ENCODE measurements at places on chromosomes 1 and 21. TPM values are rescaled to one million over a fixed set of nuclear protein-coding genes. Genes with fewer than 3 reads are reported as not detected.

DNA sequence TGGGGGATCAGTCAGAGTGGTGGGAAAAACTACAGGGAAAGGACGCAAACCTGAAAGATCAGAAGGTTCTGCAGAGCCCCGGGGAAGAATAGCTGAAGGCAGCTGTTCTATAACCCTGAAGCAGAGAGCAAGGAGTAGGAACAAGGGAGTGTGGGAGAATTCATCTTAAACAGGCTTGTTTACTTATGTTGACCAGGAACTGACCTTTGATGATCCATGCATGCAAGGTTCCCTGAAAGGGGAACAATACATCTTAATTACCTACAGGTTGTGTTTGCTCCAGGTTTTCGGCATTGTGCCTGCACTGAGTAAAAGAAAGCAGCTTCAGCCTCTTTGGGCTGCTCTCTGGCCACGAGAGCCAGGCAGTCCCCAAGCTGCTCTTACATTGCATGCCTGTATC is 18.7 kb upstream of the FAM43B start:
- no peaks in the 10 kb centered on the region for H3K4me1 ChIP-seq
- H3K27ac ChIP-seq: no peak overlapping the region
- no peak for DNase-seq
- H3K27me3 ChIP-seq: no peaks in the 10 kb centered on the region
- H3K4me3 ChIP-seq: no peak overlapping the region

GRCh38 chr1:48093147-48093546 is 96.0 kb upstream of the TRABD2B start:
- no peak overlapping the region for H3K27ac ChIP-seq
- no peaks in the 10 kb centered on the region for H3K4me1 ChIP-seq
- DNase-seq: no peak
- no peaks in the 10 kb centered on the region for H3K36me3 ChIP-seq
- peaks cover 2% of the 10 kb centered on the region for H3K27me3 ChIP-seq
- H3K4me3 ChIP-seq: no peak overlapping the region

DNA sequence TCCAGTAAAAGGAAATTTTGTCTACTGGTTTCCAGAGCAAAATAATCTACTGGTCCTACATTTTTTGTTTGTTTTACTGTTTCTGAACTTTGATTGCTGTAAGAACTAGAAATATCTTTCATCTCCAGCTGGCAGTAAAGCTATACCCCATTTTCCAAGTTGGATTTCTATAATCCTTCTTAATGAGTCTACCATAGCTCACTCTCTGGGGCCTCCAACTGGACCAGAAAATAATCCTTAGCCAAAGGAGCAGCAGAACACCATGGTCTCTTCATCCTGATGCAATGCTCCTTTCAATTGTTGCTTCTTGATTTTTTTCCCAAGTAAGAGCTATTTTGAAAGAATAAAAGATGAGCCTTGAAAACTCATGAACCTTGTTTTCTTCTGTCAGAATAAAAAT is 110.0 kb upstream of the COL11A1 start:
- no peaks in the 10 kb centered on the region for H3K36me3 ChIP-seq
- H3K27ac ChIP-seq: no peak overlapping the region
- no peak overlapping the region for H3K4me3 ChIP-seq
- no peak for DNase-seq

DNA sequence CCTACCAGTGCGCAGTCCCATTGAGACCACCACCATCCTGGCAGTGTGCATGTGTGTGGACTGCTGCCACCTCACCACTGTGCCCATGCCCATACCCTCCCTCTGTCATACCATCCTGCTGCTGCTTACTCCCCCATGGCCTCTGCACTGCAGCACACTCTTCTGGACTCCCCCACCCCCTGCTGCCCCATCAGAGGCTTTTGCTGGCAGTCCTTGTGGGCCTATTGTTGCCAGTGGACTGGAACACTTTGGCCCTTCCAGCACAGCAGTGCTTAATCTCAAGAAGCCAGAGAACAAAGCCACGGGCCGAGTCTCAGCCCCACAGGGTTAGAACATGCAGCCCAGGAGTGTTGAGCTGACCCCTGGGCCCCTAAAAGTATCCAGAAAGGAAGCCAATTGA is 41.9 kb upstream of the IVNS1ABP start:
- no peak overlapping the region for H3K4me3 ChIP-seq
- no peaks in the 10 kb centered on the region for H3K27me3 ChIP-seq
- no peak overlapping the region for H3K27ac ChIP-seq
- H3K36me3 ChIP-seq: no peaks in the 10 kb centered on the region
- no peak for DNase-seq

DNA sequence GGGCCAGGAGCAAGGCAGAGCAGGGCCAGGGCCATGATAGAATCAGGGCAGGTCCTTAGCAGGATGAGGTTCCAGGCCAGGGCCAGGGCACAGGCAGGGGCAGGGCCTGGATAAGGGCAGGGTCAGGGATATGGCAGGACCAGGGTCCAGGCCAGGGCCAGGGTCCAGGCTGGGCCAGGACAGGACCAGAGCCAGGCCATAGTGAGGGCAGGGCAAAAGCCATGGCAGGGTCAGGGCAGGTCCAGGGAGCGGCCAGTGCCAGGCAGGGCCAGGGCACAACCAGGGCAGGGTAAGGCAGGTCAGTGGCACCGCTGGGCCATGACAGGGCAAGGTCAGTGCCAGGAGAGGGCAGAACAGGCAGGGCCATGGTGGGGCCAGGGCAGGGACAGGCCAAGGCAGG is 152.2 kb downstream of the LIPI start:
- H3K27me3 ChIP-seq: no peaks in the 10 kb centered on the region
- peak; percentile 63 for DNase-seq
- no peak overlapping the region for H3K27ac ChIP-seq
- no peaks in the 10 kb centered on the region for H3K36me3 ChIP-seq

DNA sequence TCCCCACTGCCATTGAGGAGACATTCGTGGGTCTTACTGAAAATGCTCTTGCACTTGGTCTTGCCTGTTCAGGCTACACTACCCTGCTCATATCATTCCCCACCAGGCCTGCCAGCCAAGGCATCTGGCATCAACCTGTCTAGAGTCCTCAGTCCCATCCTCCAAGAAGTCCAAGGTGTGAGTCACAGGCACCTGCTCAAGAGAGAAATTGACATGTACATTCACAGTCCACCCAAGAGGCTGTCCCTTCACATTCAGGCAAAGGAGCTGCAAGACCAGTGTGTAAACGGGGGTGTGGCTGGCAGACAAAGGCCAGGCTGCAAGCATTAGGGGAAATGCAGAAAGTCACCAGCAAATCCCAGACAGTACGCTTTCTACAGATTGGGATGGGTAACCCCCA is 13.1 kb upstream of the PLA2G2C start:
- H3K4me1 ChIP-seq: no peaks in the 10 kb centered on the region
- no peaks in the 10 kb centered on the region for H3K27me3 ChIP-seq
- DNase-seq: no peak
- no peaks in the 10 kb centered on the region for H3K36me3 ChIP-seq

DNA sequence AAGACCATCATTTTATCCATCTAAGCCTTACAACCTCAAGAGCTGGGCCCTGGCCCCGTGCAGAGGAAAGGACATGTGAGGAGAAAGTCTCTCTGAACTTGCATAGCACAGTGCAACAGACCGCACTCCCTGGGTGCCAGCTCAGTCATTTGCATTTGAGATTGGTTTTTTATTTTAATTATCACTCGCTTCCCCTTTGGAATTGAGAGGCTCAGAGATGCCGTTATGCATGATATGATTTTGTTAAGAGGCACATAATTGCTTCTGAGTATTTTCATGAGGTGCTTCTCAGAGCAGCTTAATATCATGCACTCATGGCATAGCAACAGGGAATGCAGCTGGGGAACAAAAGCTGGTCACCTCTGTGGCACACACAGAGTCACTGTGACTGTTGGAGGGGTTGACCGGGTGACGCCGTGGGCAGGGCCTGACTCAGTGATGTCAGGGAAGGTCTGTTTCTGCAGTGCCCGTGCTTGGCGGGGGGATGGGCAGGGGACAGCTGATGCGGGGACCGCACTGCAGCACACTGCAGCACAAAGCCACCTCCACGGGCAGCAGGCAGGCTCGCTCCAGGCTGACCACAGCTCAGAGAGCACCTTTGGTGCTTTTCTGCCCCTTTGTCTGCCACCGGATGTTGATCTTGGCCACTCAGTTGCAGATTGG is 43.2 kb upstream of the VAMP3 start:
- H3K27ac ChIP-seq: no peak overlapping the region
- no peaks in the 10 kb centered on the region for H3K36me3 ChIP-seq
- no peak overlapping the region for H3K4me3 ChIP-seq
- no peak for DNase-seq

Gene NOS1AP
- total RNA-seq: 3.5 TPM
